ENCODE measurements at places on chromosomes 7 and 10. TPM values are rescaled to one million over a fixed set of nuclear protein-coding genes. Genes with fewer than 3 reads are reported as not detected.

The FRA10AC1 gene
- total RNA-seq: 25.7 TPM

The ADRA2A gene
- 6.5 TPM for total RNA-seq

The ANXA11 gene
- total RNA-seq: 198 TPM

The BTRC gene
- 8.4 TPM for total RNA-seq

The BMPER gene
- total RNA-seq: 0.54 TPM

The TWIST1 gene
- 26.0 TPM for total RNA-seq

The CPN1 gene
- not detected for total RNA-seq

DNA sequence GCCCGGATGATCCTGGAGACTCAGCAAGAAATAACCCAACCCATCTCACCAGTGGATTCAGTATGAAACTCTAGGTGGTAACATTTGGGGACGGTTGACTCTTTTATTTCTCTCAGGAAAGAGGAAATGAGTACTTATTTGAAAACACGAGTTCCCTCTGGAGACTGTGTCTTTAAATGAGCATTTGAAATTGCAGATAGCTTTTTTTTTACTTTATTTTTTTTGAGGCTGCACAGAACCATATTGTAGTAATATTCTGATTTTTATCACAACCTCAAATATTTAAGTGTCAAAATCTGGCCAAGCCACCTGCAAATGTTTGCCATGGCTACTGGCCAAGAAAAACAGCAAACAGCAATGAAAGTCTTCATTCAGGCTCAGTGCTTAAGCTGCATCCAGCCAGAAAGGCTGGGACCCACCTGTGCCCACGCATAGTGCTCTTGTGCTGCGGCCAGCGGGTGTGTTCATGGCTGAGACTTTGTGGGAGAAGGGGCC lies 160.8 kb downstream of the CREB5 start:
- no peaks in the 10 kb centered on the region for H3K27me3 ChIP-seq
- H3K36me3 ChIP-seq: no peaks in the 10 kb centered on the region
- H3K4me3 ChIP-seq: no peak overlapping the region
- H3K4me1 ChIP-seq: no peaks in the 10 kb centered on the region
- no peak for DNase-seq

- H3K4me1 ChIP-seq: no peaks in the 10 kb centered on the region
- no peak for DNase-seq
- no peak overlapping the region for H3K27ac ChIP-seq
- H3K36me3 ChIP-seq: no peaks in the 10 kb centered on the region
These were observed 343.0 kb downstream of the CRPPA start for GRCh38 chr7:16078076-16078952.

DNA sequence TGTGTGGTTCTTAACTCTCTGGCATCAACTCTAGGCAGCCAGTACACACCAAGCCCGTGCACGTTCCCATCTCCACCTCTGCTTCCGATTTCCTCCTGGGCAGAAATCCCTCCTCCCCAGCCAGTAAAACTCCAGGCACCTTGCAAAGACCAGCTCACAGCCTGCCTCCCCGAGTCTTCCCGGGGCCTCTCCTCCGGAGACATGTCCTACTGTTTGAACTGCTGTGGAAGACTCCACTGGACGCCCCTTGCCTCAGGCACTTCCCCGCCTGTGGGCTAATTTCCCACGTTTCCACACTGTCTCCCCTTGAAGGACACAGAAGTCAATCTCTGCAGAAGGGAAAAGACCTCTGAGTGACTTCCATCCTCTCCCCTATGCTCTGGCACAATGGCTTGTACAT lies 210.7 kb upstream of the FRMD4A start:
- no peak for DNase-seq
- no peak overlapping the region for H3K4me3 ChIP-seq
- no peak overlapping the region for H3K27ac ChIP-seq
- H3K36me3 ChIP-seq: no peaks in the 10 kb centered on the region
- peaks cover 38% of the 10 kb centered on the region for H3K4me1 ChIP-seq

GRCh38 chr7:101869026-101869900 lies 51.8 kb downstream of the CUX1 start:
- no peaks in the 10 kb centered on the region for H3K36me3 ChIP-seq
- DNase-seq: no peak
- no peak overlapping the region for H3K27ac ChIP-seq
- peaks cover 8% of the 10 kb centered on the region for H3K4me1 ChIP-seq
- H3K4me3 ChIP-seq: no peak overlapping the region

GRCh38 chr10:124644771-124645415 lies 99.3 kb downstream of the FAM53B start:
- H3K27ac ChIP-seq: no peak overlapping the region
- no peaks in the 10 kb centered on the region for H3K36me3 ChIP-seq
- H3K27me3 ChIP-seq: no peaks in the 10 kb centered on the region
- DNase-seq: no peak
- H3K4me3 ChIP-seq: no peak overlapping the region

DNA sequence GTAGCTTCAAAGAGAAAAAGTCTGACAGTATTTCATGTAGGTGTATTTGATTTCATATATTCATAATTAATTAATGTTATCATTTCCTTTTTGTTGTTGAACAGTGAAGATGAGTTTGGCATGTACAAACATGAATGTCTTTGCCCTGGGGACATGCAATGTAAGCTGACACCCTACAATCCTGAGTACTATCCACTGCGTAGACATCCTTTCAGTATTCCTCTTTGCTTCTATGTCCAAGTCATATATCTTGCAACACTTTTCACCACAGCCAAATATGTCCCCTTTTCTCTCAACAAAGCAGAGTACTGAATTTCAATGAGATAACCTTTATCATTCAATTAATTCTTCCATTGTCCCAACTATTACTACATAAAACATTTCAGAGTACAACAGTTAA lies 93.6 kb downstream of the GPR37 start:
- H3K4me1 ChIP-seq: peaks cover 8% of the 10 kb centered on the region
- no peak overlapping the region for H3K4me3 ChIP-seq
- no peaks in the 10 kb centered on the region for H3K27me3 ChIP-seq
- no peaks in the 10 kb centered on the region for H3K36me3 ChIP-seq
- DNase-seq: no peak

GRCh38 chr7:134184767-134185166 lies 57.6 kb downstream of the LRGUK start:
- DNase-seq: no peak
- H3K27me3 ChIP-seq: no peaks in the 10 kb centered on the region
- no peak overlapping the region for H3K27ac ChIP-seq
- no peak overlapping the region for H3K4me3 ChIP-seq
- no peaks in the 10 kb centered on the region for H3K4me1 ChIP-seq

DNA sequence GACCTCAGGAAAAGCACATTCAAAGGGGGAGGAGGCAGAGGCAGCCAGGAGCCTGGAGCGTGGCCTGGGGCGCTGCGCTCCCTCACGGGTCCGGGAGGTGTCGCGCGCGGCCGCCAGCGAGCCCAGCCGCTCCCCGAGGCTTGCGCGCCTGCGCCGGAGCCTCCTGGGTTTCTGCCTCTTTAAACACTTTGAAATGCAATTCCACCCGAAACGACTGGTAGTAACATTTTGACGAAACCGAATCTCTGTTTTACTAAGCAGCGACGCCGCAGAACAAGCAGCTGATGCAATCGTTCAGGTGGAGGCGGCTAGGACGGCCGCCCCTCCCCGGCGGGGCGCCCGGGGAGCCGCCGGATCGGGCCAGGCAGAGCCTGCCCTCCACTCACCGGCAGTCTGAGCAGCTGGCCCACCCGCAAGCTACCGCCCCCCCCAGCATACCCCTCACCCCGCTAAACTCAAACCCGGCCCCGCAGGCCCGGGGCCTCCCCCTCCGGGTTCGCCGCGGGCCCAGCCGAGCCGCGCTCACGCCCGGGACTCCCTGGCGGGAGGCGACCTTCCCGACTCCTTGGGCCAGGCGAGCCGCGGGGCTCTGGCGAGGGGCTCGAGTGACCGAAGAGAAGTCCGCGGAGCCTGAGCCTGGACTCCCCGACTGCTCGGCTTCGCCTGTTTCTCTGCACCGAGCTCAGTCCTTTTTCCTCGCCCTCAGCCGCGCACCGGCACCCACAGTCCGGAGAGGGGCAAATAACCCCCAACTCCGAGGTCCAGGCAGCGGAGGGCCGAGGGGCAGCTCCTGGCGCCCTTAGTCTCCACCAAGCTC lies 3.2 kb downstream of the MKX start:
- H3K4me3 ChIP-seq: peak overlapping the region; percentile 95
- DNase-seq: no peak
- no peaks in the 10 kb centered on the region for H3K36me3 ChIP-seq
- peak overlapping the region; percentile 99 for H3K27ac ChIP-seq
- no peaks in the 10 kb centered on the region for H3K27me3 ChIP-seq

DNA sequence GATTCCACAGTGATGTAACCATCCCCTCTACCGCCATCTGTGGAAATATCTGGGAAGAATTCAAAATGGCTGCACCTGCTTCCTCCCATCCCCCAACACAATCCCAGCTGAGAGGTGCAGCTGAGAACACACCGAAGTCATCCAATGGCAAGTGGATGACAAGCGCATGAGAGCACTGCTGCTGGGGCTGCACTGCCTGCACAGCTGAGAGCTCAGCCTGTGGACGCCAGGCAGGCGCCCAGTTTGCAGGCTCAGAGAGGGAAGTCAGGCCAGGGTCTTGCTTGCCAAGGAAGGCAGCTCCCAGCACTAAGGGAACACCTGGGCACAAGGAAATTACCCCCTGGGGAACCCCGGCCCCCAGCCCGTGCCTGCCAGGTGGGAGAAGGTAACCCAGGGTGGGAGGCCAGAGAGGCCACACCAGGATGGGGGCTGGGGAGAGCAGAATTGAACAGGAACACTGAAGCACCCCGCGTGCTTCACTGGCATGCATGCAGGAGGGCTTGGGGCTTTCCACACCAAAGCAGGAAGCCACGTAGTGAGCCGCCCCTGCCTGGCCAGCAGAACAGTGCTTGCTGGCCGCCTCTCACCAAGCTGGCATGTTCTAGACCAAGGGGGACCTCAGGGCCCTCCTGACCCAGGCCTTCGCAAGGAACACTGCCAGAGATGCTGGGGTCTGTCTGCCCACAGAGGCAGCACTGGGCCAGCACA lies 46.2 kb downstream of the FAM53B start:
- no peak overlapping the region for H3K4me3 ChIP-seq
- peaks cover 50% of the 10 kb centered on the region for H3K4me1 ChIP-seq
- H3K36me3 ChIP-seq: peaks cover 9% of the 10 kb centered on the region
- H3K27ac ChIP-seq: no peak overlapping the region
- DNase-seq: no peak

DNA sequence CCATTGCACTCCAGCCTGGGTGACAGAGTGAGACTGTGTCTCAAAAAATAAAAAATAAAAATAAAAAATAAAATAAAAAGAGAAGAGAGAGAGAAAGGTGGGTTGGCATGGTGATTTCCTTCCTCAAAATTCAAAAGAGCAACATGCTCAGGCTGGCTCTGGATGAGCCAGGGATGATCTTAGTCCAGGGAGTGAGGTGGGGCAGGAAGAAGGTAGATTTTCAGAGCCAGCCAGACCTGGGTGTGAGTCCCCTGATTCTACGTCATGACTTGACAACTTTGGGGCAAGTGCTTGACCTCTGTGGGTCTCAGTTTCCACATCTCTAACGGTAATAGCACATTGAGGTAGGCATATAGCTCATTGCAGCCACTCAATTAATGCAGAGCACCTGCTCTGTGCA lies 109.4 kb upstream of the CTBP2 start:
- H3K27me3 ChIP-seq: no peaks in the 10 kb centered on the region
- no peaks in the 10 kb centered on the region for H3K4me1 ChIP-seq
- H3K4me3 ChIP-seq: no peak overlapping the region
- no peaks in the 10 kb centered on the region for H3K36me3 ChIP-seq

GRCh38 chr7:90345595-90346335 lies 751 bp upstream of the GTPBP10 start:
- H3K36me3 ChIP-seq: no peaks in the 10 kb centered on the region
- peaks cover 11% of the 10 kb centered on the region for H3K4me1 ChIP-seq
- no peaks in the 10 kb centered on the region for H3K27me3 ChIP-seq
- DNase-seq: no peak
- H3K4me3 ChIP-seq: peak overlapping the region; percentile 79
- H3K27ac ChIP-seq: peak overlapping the region; percentile 94

DNA sequence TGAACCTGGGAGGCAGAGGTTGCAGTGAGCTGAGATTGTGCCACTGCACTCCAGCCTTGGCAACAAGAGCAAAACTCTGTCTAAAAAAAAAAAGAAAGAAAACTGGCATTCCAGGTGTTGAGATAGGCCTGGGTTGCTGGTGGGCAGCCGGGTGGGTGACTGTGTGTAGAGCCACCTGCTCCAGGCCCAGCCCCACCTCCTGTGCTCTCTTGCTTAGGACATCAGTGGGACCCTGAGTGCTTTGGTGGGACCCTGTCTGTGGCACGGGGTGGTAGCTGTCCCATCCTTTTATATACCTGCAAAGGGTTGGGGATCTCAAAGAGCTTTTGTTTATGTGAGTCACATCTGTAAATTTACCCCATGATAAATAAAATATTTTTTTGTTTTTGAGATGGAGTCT lies 6.2 kb downstream of the PAOX start:
- no peaks in the 10 kb centered on the region for H3K4me1 ChIP-seq
- no peak for DNase-seq
- H3K27ac ChIP-seq: no peak overlapping the region
- H3K36me3 ChIP-seq: peaks cover 3% of the 10 kb centered on the region

- no peaks in the 10 kb centered on the region for H3K36me3 ChIP-seq
- H3K27ac ChIP-seq: no peak overlapping the region
- no peaks in the 10 kb centered on the region for H3K27me3 ChIP-seq
- no peaks in the 10 kb centered on the region for H3K4me1 ChIP-seq
These were observed 94.3 kb upstream of the SORCS3 start for GRCh38 chr10:104546756-104547155.

DNA sequence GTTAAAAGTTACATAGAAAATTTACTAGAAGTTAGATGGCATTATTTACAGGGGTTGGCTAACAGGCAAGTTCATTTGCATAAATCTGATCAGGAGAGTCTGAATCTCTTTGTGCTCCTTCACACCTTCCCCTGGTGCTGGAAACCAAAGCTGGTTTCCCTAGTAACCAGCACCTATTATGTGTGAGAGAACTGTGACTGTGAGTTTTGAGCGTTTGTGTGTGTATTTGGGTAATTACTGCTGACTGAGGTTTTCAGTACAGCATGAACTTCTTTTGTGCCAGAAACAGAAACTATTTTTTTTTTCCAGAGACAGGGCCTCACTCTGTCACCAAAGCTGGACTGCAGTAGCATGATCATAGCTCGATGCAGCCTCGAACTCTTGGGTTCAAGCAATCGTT lies 10.3 kb upstream of the IFIT1B start:
- H3K27ac ChIP-seq: no peak overlapping the region
- H3K4me3 ChIP-seq: no peak overlapping the region
- no peaks in the 10 kb centered on the region for H3K27me3 ChIP-seq
- H3K4me1 ChIP-seq: peaks cover 15% of the 10 kb centered on the region
- no peak for DNase-seq

GRCh38 chr10:133616371-133617130 lies 10.0 kb downstream of the FRG2B start:
- H3K36me3 ChIP-seq: no peaks in the 10 kb centered on the region
- H3K4me3 ChIP-seq: no peak overlapping the region
- H3K27me3 ChIP-seq: no peaks in the 10 kb centered on the region
- no peaks in the 10 kb centered on the region for H3K4me1 ChIP-seq
- DNase-seq: no peak

DNA sequence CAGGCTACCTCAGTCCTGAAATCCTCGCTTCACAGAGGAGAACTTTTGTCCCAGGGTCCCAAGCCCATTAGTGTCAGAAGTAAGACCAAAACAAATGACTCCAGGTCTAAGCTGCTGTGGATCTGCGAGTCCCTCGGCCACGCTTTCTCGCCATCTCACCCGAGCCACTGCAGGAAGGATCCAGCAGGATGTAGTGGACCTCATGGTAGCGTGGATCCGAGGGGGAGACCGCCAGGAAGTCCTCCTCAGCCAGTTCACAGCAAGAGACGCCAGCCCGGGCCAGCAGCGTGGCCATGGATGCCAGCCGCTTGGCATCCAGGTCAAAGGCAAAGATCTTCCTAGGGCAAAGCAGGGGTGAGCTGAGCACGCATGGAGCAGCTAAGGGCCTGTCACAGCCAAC lies 4.6 kb downstream of the NSUN5 start:
- H3K4me3 ChIP-seq: no peak overlapping the region
- DNase-seq: no peak
- no peaks in the 10 kb centered on the region for H3K27me3 ChIP-seq
- H3K4me1 ChIP-seq: peaks cover 2% of the 10 kb centered on the region
- peaks cover 25% of the 10 kb centered on the region for H3K36me3 ChIP-seq
- no peak overlapping the region for H3K27ac ChIP-seq

All from thoracic aorta (tissue), 2 donors.